ENCODE measurements at places on chromosomes 4 and X. TPM values are rescaled to one million over a fixed set of nuclear protein-coding genes. Genes with fewer than 3 reads are reported as not detected.

CSAG1 gene
- total RNA-seq = not detected

DNA sequence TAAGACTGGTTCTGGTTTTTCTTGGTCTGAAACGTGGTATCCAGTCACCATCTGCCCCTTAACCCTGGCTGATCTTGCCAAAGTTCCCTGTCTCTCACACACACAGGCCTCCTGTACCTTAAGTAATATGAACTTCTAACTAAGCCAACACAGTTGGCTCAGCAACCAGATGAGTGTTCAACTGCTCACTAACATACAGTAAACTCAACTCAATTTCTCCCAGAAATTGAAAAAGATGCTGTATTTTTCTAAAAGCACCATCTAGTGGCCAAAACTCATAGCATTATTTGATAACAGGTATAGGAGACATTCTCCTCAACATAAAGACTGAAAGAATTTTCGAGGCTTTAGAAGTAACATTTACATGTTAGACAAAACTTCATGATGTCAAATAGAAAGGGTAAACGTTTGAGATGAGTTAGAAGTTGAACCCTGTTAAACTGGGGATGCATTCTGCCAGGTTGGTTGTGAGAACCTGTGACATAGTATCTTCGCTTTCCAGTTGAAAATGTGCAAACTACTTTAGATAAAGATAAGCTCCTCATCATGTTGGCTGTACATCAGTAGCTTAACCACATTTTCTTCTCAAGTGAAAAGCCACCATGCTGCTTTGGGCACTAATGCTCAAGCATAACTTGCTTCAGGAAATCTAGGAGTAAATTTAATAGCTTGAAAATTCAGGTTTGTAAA lies 31.2 kb downstream of the CCNI start:
- no peaks in the 10 kb centered on the region for H3K4me1 ChIP-seq
- H3K27ac ChIP-seq = no peak overlapping the region
- DNase-seq = no peak
- no peak overlapping the region for H3K4me3 ChIP-seq

DNA sequence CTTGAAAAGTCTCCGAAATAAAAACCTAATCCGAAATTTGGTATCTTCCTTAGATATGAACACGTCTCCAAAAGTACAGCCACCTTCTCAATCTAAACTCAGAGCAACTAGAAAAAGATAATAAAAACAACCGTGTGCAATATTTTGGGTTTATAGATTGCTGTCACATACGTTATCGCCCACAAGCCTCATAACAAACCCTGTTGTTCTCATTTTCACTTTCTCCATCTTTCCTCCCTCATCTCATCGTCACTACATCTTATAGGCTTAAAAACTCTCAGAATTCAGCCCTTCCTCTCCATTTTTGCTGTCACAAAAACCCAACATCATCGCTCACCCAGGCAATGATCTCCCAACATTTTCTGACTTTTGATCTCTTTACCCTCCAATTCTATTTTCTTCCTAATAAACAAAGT lies 448 bp upstream of the SCFD2 start:
- no peaks in the 10 kb centered on the region for H3K36me3 ChIP-seq
- no peaks in the 10 kb centered on the region for H3K4me1 ChIP-seq
- no peak overlapping the region for H3K27ac ChIP-seq
- H3K27me3 ChIP-seq = peaks cover 4% of the 10 kb centered on the region
- H3K4me3 ChIP-seq = peak overlapping the region; percentile 96
- DNase-seq = no peak

RASL11B gene
- total RNA-seq = 71.4 TPM

- no peak overlapping the region for H3K27ac ChIP-seq
- no peak for DNase-seq
- H3K27me3 ChIP-seq = no peaks in the 10 kb centered on the region
- H3K36me3 ChIP-seq = no peaks in the 10 kb centered on the region
- no peak overlapping the region for H3K4me3 ChIP-seq
Observed at GRCh38 chrX:11143931-11144678, 33.0 kb downstream of the HCCS start.

DNA sequence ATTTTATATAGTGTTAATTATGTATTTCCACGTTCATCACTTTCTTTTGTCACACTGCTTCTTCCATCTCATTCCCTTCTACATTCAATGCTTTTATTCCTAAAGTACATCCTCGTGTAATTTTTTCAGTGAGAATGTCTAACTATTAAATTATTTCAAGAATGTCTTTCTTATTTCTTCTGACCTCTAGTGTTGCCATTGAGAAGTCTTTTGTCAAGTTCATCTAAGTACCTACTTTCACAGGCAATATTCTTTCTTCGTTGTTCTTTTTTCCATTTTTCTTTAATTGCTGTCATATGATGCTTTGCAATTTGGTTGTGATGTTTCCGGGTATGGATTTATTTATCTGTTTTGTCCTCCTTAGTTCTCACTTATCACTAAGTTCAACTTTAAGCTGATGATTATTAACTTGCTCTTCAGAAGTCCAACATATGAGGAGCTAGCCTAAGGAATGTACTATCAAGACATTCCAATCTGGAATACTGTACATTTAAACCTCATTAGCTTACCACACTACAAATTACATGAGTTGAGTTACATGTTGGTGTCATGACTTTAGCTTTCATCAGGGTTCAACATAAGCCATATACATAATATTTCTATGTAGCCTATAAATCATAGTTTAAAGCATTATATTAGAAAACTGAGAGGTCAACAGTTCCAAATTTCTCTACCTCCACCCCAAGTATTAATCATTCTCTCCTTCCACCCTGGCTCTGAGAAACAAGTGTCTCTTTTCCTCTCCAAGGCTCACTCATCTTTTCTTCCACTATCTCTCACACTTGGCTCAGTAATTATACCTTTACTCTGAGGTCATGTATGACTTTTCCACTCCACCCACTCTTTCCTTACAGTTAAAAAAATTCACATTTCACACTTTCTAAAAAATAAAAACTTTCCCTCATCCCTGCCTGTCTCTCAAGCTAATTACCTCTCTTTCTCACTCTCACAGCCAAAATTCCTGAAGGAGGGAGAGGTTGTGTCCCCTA lies 81.5 kb downstream of the COX18 start:
- H3K4me3 ChIP-seq = no peak overlapping the region
- H3K27me3 ChIP-seq = no peaks in the 10 kb centered on the region
- H3K4me1 ChIP-seq = peaks cover 6% of the 10 kb centered on the region
- no peaks in the 10 kb centered on the region for H3K36me3 ChIP-seq

- no peak overlapping the region for H3K27ac ChIP-seq
- DNase-seq = no peak
- no peak overlapping the region for H3K4me3 ChIP-seq
- H3K4me1 ChIP-seq = no peaks in the 10 kb centered on the region
Observed at GRCh38 chrX:1316527-1316926, 20.1 kb upstream of the IL3RA start.

DNA sequence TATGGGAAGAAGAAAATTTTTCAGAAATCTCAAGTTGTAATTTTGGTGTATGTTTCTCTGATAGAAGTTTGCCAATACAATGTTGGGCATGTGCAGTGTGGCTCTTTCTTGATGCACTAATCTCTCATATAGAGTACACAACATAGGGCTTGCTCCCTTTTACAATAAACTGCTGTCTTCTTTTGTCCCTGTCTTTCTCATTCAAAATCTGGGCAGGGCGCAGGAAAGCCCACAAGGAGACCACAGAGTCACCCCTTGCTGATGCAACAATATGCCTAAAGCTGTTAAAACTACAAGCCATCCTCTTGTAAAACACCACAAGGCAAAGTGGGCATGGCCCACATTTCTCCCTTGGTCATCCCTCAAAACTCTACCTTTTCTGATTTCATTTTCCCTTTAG lies 63.4 kb upstream of the TBC1D9 start:
- H3K4me1 ChIP-seq = no peaks in the 10 kb centered on the region
- H3K4me3 ChIP-seq = no peak overlapping the region
- DNase-seq = no peak
- no peak overlapping the region for H3K27ac ChIP-seq

GRCh38 chr4:122131562-122132157 lies 20.5 kb upstream of the BLTP1 start:
- no peaks in the 10 kb centered on the region for H3K27me3 ChIP-seq
- no peak overlapping the region for H3K4me3 ChIP-seq
- H3K27ac ChIP-seq = no peak overlapping the region
- DNase-seq = no peak
- H3K4me1 ChIP-seq = no peaks in the 10 kb centered on the region
- H3K36me3 ChIP-seq = no peaks in the 10 kb centered on the region

PAGE4 gene
- total RNA-seq = not detected

FATE1 gene
- not detected for total RNA-seq

ATP5ME gene
- total RNA-seq = 375 TPM

SSX4 gene
- 0.32 TPM for total RNA-seq

DNA sequence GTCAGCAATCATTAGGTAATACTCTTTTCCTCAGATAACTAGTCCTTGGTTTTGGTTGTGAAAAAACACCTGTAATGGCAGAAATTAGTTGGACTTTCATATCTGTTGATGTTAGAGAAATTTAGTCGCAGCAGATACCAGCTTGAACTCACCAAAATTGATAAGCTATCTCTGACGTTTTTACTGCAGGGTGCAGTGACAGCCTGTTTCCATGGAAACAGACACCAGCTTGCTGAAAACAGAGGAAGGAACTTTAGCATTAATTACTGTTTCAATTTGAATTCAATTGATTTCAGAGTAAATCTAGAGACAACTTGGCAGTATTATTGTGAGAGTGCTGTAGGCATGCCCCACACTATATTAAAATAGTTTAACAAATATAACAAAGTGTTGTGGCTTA lies 246.5 kb downstream of the PPP1R2C start:
- H3K27ac ChIP-seq = no peak overlapping the region
- H3K4me1 ChIP-seq = no peaks in the 10 kb centered on the region
- no peaks in the 10 kb centered on the region for H3K27me3 ChIP-seq
- no peak for DNase-seq
- no peaks in the 10 kb centered on the region for H3K36me3 ChIP-seq
- H3K4me3 ChIP-seq = no peak overlapping the region

DNA sequence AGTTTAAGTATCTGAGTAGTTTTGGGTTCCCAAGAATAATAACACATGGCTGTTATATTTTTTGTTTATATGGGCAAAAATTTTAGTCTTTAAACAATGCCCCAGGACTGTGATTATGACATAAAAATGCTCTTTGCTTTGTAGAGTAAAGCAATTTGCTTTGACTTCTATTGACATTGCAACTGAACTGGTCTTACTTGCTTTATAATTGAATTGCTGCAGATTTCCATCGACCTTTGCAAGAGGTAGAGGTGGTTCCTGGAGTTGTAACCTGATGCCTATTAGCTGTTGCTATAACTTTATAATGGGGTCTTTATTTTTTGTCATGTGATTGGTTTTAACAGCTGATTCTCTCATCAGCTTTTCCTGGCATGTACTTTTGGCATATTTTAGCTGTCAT lies 302.9 kb downstream of the ARHGAP10 start:
- H3K36me3 ChIP-seq = no peaks in the 10 kb centered on the region
- H3K4me3 ChIP-seq = no peak overlapping the region
- H3K4me1 ChIP-seq = no peaks in the 10 kb centered on the region
- no peak for DNase-seq
- no peak overlapping the region for H3K27ac ChIP-seq

KCNIP4 gene
- not detected for total RNA-seq

- DNase-seq = no peak
- H3K27me3 ChIP-seq = no peaks in the 10 kb centered on the region
- H3K4me1 ChIP-seq = no peaks in the 10 kb centered on the region
- H3K4me3 ChIP-seq = no peak overlapping the region
Observed at GRCh38 chr4:133891011-133891410, 310.6 kb downstream of the PABPC4L start.

GRCh38 chr4:167014944-167015343 lies 219.3 kb downstream of the SPOCK3 start:
- no peaks in the 10 kb centered on the region for H3K4me1 ChIP-seq
- H3K36me3 ChIP-seq = no peaks in the 10 kb centered on the region
- no peak overlapping the region for H3K27ac ChIP-seq
- no peak for DNase-seq
- no peaks in the 10 kb centered on the region for H3K27me3 ChIP-seq

GRCh38 chrX:104108955-104109354 lies 3.4 kb upstream of the ZCCHC18 start:
- H3K4me1 ChIP-seq = no peaks in the 10 kb centered on the region
- DNase-seq = no peak
- no peak overlapping the region for H3K27ac ChIP-seq
- no peaks in the 10 kb centered on the region for H3K36me3 ChIP-seq

HS3ST1 gene
- total RNA-seq = 1.7 TPM

- no peaks in the 10 kb centered on the region for H3K27me3 ChIP-seq
- H3K27ac ChIP-seq = no peak overlapping the region
- H3K36me3 ChIP-seq = no peaks in the 10 kb centered on the region
- H3K4me1 ChIP-seq = no peaks in the 10 kb centered on the region
- no peak for DNase-seq
- no peak overlapping the region for H3K4me3 ChIP-seq
Observed at GRCh38 chrX:20225488-20225833, 41.2 kb downstream of the RPS6KA3 start.
